Right lobe of liver (tissue), 6 donors: ENCODE measurements at places on chromosomes 12 and 14. TPM values are rescaled to one million over a fixed set of nuclear protein-coding genes. Genes with fewer than 3 reads are reported as not detected.

DNA sequence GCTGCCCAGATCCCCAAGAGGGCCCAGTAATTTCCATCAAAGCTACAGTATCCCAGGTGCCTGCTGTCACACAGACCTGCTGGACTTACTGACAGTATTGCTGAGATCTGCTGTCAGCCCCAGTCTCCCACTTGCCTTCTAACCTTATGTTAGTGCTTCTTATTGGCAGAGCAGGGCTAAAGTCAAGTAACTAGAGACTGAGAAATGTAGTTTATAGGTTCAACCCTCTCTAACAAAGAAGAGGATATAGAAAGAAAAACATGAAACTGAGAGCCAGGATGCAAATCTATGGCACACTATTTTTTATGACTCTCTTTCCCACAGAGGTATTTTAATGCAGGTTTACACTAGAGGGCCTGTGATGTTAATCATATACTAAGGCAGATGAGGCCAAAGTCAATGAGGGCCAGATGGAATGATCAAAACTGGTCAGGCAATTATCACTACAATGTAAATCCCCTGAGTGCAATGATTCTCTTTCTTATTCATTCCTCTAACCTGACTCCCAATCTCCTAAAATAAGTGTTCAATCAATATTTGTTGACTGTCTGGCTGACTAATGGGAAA lies 781.9 kb downstream of the VRK1 start:
- DNase-seq, result no peak

Gene KRT75
- total RNA-seq, result not detected

- DNase-seq, result peak; percentile 83
Measured at GRCh38 chr14:67722293-67722692, 20.6 kb downstream of the RDH12 start.

DNA sequence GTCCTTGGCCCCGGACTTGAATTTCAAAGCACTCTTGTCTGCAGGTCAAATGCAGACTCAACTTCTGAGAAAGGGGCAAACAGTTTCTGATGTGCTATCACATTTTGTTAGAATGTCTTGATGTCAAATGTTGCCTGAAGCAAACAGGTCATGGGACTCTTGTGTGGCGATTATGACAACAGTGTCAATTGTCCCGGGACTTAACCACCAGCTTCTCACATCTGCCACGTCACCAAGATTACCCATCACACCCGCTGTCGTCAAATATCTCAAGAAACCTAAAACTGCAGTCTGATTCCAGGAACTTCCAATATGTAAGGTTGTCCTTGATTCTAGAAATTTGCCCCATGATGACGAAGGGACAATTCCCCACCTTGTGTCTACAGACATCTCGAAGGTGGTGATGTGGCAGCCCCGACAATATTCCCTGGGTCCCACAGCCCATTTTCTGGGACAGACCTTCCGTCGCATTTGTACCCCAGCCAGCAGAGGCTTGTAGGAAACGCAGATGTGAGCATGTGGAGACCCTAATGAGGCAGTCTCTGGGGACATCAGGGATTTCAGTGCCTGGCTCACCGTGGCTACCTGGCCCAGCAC lies 21.3 kb downstream of the LRTM2 start:
- no peak for DNase-seq

- DNase-seq, result no peak
Measured at GRCh38 chr14:93976477-93977057, at the start of gene ASB2. TSS of gene ASB2 (minus strand) at chr14:93976570. CDS start at chr14:93964539, 12,031 bp downstream.

Gene NTF3
- 3.0 TPM for total RNA-seq

GRCh38 chr12:10111451-10111850 lies 12.7 kb upstream of the CLEC1A start:
- DNase-seq, result no peak

DNA sequence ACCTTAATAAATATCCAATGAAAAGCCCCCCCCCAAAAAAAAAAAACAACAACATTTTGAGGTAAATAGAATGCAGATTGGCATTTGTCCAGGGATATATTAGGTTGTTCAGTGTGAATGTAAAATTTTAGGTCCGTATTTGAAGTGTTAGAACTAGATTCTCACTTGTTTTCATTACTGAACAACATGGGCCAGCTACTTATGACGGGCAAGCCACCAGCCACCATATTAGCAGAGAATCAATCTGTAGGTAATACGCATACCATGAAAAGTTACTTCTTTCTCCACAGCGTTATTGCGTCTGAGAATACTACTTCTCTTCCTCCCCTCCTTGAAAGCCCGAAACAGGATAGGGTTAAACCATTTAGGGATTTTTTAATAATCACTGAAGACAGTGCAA lies 5.4 kb downstream of the FLRT2 start:
- DNase-seq, result no peak

DNA sequence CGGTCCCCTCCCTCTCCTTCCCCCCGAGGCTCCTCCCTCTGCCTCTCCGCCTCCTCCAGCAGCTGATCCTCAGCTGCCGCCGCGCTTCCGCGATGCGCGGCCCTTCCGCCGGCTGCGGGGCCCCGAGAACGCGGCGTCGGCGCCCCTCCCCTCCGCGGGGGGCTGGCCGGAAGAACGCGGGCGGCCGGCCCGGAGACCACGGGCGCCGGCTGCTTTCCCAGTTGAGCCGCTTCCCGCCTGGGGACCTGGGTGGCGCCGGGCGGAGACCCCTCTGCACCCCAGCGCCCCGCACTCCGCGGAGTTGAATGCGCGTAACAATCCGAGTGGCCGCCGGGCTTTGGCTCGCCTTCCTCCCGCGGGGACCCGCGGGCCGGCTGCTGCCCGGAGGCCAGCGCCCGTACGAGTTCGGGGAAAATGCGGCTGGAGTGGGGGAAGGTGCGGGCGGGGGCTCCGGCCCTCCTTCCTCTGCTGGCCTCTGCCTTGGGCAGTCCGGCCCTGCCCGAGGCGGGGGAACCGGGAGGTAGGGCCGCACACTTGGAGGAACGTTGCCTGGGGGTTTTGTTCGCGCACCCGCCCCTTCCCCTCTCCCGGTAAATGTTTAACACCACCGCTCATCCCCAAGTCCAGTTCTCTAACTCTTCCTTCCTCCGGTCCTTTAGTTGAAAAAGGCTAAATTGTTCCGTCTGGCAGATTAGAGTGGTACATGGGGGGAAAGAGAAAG lies 393 bp upstream of the DCAF5 start:
- DNase-seq, result no peak

DNA sequence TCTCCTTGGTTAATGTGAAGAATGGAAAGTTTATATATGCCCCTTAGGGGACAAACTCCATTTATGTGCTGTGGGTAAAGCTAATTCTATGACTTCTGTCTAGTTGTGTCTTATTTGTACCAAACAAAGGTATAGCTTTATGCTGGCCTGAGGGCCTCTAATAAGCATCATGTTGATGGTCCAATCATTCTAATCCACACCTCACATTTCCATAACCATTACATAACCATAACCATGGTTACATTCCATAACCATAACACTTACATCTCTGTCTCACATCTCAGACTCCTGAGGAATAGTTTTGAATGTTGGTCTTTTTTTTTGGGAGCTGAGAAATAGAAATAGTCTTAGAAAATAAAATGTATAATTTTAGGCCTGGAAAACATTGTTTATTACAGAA lies 1097.1 kb downstream of the FLRT2 start:
- DNase-seq, result no peak

GRCh38 chr12:90303771-90304170 lies 595.1 kb upstream of the ATP2B1 start:
- no peak for DNase-seq
